Activated naive CD8-positive, alpha-beta T cell treated with anti-CD3 and anti-CD28 coated beads, Interleukin-2, amount 10 ng/mL, durations not matched to agents 7 days and 5 days (primary cell): ENCODE measurements at places on chromosomes 1 and 21. TPM values are rescaled to one million over a fixed set of nuclear protein-coding genes. Genes with fewer than 3 reads are reported as not detected.

DNA sequence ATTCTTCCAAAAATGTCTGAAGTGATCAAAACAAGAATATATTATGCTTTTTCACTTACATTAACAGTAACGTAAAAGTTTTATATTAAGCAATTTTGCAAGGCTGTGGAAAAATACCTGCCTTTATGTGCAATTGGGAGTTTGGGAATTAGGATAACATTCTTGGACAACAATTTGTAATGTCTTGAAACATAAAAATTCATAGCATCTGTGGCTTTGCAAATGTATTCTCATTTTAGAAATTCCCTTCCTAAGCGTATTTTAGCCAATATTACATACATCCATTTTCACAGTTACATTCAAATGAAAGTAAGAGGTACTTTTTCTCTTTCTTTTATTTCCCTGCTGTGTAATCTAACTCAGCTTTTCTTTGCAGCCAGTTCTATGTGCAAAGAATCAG is 13.4 kb upstream of the CFH start:
- no peaks in the 10 kb centered on the region for H3K4me1 ChIP-seq
- H3K36me3 ChIP-seq = no peaks in the 10 kb centered on the region
- H3K4me3 ChIP-seq = no peak overlapping the region
- H3K27ac ChIP-seq = no peak overlapping the region
- peaks cover 2% of the 10 kb centered on the region for H3K27me3 ChIP-seq

- no peaks in the 10 kb centered on the region for H3K27me3 ChIP-seq
- H3K27ac ChIP-seq = peak overlapping the region; percentile 43
- H3K4me3 ChIP-seq = peak overlapping the region; percentile 6
- peaks cover 3% of the 10 kb centered on the region for H3K36me3 ChIP-seq
- peaks cover 44% of the 10 kb centered on the region for H3K4me1 ChIP-seq
Measured at GRCh38 chr21:32389337-32390015, 3.3 kb downstream of the URB1 start.

DNA sequence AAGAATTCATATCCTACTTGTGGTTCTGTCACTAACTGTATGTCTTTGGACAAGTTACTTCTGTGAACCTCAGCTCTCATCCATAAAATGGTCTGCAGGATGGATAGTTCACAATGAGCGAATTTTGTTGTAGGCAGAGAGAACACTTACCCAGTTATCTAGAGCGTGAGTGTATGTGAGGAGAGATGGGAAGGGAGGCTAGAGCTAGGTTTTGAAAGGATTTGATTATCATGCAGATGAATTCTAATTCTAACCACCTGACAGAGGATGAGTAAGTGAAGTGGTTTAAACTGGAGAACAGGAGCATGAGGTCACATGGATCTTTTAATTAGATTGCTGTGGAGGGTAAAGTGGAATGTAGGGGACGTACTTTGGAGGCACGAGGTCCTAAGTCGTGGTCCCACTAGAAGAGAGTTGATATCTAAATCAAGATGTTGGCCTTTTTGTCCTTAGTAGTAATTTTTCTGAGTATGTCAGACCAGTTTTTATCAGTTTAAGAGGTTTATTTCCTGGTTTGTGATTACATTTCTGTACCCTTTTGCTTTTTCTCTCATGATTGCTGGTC is 5.0 kb downstream of the SUCO start:
- H3K36me3 ChIP-seq = peaks cover 15% of the 10 kb centered on the region
- no peak overlapping the region for H3K4me3 ChIP-seq
- no peak overlapping the region for H3K27ac ChIP-seq
- peaks cover 41% of the 10 kb centered on the region for H3K4me1 ChIP-seq

GRCh38 chr1:9161342-9161741 is 32.4 kb upstream of the GPR157 start:
- DNase-seq = no peak
- H3K4me1 ChIP-seq = no peaks in the 10 kb centered on the region
- no peaks in the 10 kb centered on the region for H3K27me3 ChIP-seq
- H3K36me3 ChIP-seq = no peaks in the 10 kb centered on the region
- H3K4me3 ChIP-seq = no peak overlapping the region

- H3K4me1 ChIP-seq = peaks cover 5% of the 10 kb centered on the region
- no peaks in the 10 kb centered on the region for H3K36me3 ChIP-seq
- H3K27me3 ChIP-seq = peaks cover 34% of the 10 kb centered on the region
Measured at GRCh38 chr1:32749771-32750170, 47.2 kb upstream of the SYNC start.

GRCh38 chr1:116994411-116994810 is 7.1 kb upstream of the CD101 start:
- no peaks in the 10 kb centered on the region for H3K27me3 ChIP-seq
- H3K4me1 ChIP-seq = peaks cover 6% of the 10 kb centered on the region
- no peaks in the 10 kb centered on the region for H3K36me3 ChIP-seq
- no peak overlapping the region for H3K4me3 ChIP-seq
- H3K27ac ChIP-seq = no peak overlapping the region

DNA sequence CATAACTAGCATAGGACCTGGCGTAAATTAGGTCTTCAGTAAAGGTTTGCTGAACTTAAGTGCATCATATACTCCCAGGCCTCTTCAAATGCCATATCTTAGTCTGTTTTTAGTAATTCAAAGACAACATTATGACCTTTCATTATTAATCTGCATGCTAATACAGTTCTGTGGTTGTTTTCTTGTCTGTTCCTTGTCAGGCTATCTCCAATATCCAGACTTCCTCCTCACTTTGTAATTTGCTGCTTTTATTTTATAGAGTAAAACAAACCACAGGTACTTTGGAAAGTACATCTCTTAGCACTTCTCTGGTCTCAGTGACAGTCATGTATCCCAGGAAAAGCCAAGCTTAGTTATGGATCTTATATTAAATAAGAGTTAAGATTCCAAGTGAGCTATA is 65.1 kb upstream of the BMP8A start:
- H3K27ac ChIP-seq = no peak overlapping the region
- no peak for DNase-seq
- peaks cover 2% of the 10 kb centered on the region for H3K4me1 ChIP-seq
- no peaks in the 10 kb centered on the region for H3K27me3 ChIP-seq

- H3K4me3 ChIP-seq = no peak overlapping the region
- DNase-seq = no peak
- H3K27ac ChIP-seq = no peak overlapping the region
- H3K36me3 ChIP-seq = peaks cover 11% of the 10 kb centered on the region
- no peaks in the 10 kb centered on the region for H3K27me3 ChIP-seq
Measured at GRCh38 chr1:59901770-59902388, 24.7 kb downstream of the CYP2J2 start.

GRCh38 chr1:45013551-45014209 is 1.6 kb downstream of the UROD start:
- H3K27ac ChIP-seq = no peak overlapping the region
- no peak for DNase-seq
- H3K36me3 ChIP-seq = peaks cover 7% of the 10 kb centered on the region
- H3K27me3 ChIP-seq = no peaks in the 10 kb centered on the region
- H3K4me3 ChIP-seq = peak overlapping the region; percentile 89

DNA sequence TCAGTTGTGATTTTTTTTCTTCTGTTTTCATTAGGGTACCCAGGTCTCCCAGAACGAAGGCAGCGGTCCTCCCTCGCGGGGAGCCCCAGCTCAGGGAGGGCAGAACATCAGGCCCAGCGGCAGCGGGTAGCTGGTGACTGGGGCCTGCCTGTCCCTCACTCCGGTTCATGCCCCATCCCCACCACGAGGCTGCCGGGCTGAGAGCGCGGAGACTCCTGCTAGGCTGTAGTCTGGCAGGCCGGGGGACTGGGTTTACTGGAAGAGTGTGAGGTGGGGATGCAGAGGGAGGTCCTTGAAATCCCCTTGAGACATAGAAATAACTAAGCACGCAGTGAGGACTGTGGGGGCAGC is 10.5 kb downstream of the BRINP2 start:
- H3K4me1 ChIP-seq = peaks cover 2% of the 10 kb centered on the region
- peaks cover 19% of the 10 kb centered on the region for H3K27me3 ChIP-seq
- no peaks in the 10 kb centered on the region for H3K36me3 ChIP-seq
- H3K4me3 ChIP-seq = peak overlapping the region; percentile 62
- no peak for DNase-seq

DNA sequence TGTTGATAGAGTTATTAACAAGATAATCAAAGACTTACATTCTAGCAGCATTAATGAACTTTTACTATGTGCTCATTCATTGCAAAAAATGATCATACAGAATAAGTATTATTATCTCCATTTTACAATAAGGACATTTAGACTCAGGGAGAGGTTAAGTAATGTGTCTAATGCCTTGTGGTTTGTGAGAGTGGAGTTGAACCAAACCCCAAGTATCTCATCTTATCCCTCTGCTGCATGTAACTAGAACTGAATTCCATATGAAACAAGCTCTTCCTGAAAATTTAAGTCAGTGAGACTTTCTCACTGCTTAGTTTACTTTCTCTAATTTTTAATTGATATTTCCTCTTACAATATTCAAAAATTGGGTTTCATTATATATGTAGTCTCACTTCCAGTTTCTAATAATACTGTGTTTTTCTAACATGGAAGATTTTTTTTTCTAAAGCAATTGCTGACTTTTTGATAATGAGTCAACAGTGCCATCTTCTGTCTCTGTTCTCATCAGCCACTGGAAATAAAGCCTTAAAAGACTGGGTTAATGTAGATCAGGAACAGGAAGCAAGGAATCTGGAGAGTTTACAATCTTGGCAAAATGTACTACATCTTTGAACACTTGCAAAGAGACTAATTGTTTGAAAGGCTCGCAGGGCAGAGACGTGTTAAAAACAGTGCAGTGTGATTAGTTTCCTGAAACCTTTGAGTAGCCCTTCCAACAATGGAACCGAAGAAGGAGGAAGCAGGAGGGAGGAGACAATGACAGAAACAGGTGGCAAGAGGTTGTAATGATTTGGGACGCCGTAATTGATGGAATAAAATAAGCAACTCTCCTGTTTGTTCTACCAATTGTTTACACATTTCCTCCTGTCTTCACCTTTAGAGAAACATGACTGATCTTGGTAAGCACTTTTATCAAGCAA is 567.6 kb downstream of the MRPL39 start:
- DNase-seq = no peak
- no peaks in the 10 kb centered on the region for H3K4me1 ChIP-seq
- H3K4me3 ChIP-seq = no peak overlapping the region
- no peak overlapping the region for H3K27ac ChIP-seq
- H3K27me3 ChIP-seq = no peaks in the 10 kb centered on the region
- H3K36me3 ChIP-seq = no peaks in the 10 kb centered on the region

DNA sequence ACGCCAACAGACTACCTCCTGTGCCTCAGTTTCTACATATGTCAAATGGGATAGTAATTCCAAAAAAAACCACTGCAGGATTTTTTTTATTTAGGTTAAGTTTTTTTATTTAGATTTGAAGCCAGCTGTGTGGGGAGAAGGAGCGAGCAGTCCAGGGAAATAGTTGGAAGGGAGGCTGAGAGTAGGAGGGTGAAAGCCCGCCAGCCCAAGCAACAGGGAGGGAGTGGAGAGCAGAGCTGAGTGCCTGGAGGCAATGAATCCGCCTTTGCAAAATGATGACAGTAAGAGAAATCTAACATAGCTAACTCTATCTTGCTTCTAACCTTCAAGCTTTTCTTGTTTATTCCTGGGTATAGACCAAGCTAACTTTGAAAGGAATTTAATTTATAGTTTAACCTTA is 15.6 kb upstream of the C1orf198 start:
- H3K36me3 ChIP-seq = no peaks in the 10 kb centered on the region
- no peak for DNase-seq
- no peak overlapping the region for H3K27ac ChIP-seq
- H3K4me1 ChIP-seq = no peaks in the 10 kb centered on the region
- no peak overlapping the region for H3K4me3 ChIP-seq
- peaks cover 34% of the 10 kb centered on the region for H3K27me3 ChIP-seq

GRCh38 chr1:145871994-145872924 is 13.4 kb upstream of the PIAS3 start:
- DNase-seq = peak; percentile 69
- H3K36me3 ChIP-seq = peaks cover 2% of the 10 kb centered on the region
- peak overlapping the region; percentile 84 for H3K27ac ChIP-seq
- H3K4me3 ChIP-seq = peak overlapping the region; percentile 83
- peaks cover 34% of the 10 kb centered on the region for H3K27me3 ChIP-seq

- no peak overlapping the region for H3K27ac ChIP-seq
- DNase-seq = no peak
- H3K36me3 ChIP-seq = no peaks in the 10 kb centered on the region
- no peaks in the 10 kb centered on the region for H3K27me3 ChIP-seq
- no peak overlapping the region for H3K4me3 ChIP-seq
Measured at GRCh38 chr21:34590520-34590919, 24.4 kb downstream of the RCAN1 start.

DNA sequence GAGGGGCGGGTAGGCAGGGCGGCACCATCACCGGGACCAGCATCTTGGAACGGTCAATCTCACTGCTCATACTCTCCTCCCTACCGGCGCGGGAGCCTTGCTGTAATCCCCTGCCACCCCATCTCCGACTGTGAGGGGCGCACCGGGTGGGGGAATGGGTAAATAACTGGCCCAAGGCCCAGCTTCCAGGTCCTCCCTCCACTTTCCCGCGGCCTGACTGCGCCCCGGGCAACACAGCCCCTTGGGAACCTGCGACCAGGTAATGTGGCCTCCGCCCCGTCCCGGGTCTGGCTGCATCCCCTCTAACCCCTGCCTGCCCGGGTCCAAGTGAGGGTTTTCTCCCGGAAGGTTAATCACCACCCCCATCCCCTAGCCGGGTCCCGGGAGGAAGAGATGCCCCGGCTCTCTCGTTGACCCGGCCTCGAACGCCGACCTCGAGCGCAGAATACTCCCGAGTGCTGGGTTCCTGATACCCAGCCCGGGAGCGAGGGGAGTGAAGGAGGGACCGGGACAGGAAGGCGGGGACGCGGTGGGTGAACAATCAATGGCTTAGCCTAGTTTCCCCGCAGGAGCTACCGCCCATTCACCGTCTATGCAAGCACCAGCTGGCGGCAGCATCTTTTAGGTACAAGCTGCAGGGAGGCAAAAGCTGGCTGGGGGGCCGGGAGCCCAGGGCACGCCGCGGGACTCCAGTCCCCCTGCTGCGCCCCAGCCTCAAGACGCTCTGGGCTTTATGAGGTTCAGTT is 5.9 kb upstream of the LHX9 start:
- no peak overlapping the region for H3K27ac ChIP-seq
- peaks cover 97% of the 10 kb centered on the region for H3K27me3 ChIP-seq
- H3K36me3 ChIP-seq = peaks cover 1% of the 10 kb centered on the region
- peak overlapping the region; percentile 93 for H3K4me3 ChIP-seq
- no peak for DNase-seq
- H3K4me1 ChIP-seq = peaks cover 63% of the 10 kb centered on the region

CD5L gene
- not detected for total RNA-seq

RNU1-2 gene
- total RNA-seq = 3,430 TPM

CRNN gene
- total RNA-seq = not detected

AVPR1B gene
- total RNA-seq = not detected

TMEM9 gene
- 20.8 TPM for total RNA-seq

GCSAML gene
- not detected for total RNA-seq

OR2L2 gene
- total RNA-seq = 0.19 TPM

FCRL4 gene
- total RNA-seq = not detected

KCNK2 gene
- total RNA-seq = not detected

KCNJ15 gene
- not detected for total RNA-seq

ZNF436 gene
- 8.1 TPM for total RNA-seq

ARHGEF10L gene
- total RNA-seq = 0.48 TPM
